Stimulated activated CD8-positive, alpha-beta memory T cell treated with anti-CD3 and anti-CD28 coated beads, Interleukin-4, amount 100 ng/mL, for 1 hour (primary cell): ENCODE measurements at places on chromosomes 1 and 21.

GRCh38 chr1:24999426-24999825, 69.3 kb upstream of the RUNX3 start:
- no peak for DNase-seq

GRCh38 chr1:236161230-236161629, 18.9 kb downstream of the GPR137B start:
- no peak for DNase-seq

- no peak for DNase-seq
Measured at GRCh38 chr1:4395676-4396075, 258.7 kb upstream of the AJAP1 start.

GRCh38 chr1:94719926-94720793, 100.0 kb upstream of the SLC44A3 start:
- DNase-seq: no peak

GRCh38 chr1:233790662-233791371, 113.7 kb upstream of the SLC35F3 start:
- DNase-seq: no peak

GRCh38 chr1:20491866-20492265, 5.9 kb upstream of the CAMK2N1 start:
- no peak for DNase-seq

DNA sequence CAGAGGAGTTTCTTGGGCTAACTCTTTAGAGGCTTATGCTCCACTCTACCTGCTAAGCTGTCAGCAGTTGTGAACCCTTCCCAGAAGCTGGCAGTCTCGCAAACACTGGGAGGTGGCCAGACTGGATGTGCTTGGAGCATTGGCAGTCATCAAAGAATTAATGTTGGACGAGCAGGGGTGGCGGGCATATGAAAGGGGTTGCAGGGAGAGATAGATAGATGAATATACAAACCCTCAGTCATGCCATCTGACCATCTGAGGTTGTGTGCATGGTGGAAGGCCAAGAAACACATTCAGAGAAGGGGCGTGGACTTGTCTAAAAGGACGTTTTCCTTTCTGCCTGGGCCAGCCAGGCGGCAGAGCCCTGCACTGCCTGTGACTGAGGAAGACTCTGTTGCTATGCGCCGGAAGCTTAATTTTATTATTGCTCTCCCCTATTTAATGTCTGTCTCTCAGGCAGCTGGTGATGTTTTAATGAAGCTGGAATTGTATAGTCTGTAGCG, 164.4 kb downstream of the PBX1 start:
- no peak for DNase-seq

DNA sequence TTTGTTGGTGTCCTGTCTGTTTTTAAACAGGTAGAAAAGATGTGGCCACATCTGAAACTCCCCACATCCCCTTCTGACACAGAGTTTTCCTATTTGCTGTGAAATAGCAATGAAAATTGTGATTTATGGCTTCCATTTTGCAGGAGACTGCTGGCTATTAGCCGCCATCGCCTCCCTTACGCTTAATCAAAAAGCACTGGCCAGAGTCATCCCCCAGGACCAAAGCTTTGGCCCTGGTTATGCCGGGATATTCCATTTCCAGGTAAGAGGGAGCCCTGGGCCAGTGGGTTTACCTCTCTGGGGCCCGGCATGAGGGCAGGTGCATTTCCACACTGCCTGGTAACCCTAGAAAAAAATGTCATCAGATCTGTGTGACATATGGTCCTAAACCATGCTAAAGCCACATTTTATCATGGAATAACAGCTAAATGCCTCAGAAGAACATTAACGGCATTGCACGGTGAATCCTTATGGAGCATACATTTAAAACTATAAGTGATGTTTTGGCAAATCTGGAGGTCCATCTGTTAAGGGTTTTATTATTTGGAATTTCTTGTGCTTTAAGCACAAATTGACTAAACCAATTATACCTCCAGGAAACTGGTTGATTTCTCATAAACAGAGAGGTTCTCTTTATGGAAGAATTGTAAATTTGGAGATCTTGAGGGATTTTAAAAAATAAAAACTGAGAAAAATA, 12.3 kb downstream of the CAPN9 start:
- DNase-seq: no peak

GRCh38 chr21:25457411-25457810, 149.9 kb downstream of the MRPL39 start:
- no peak for DNase-seq

DNA sequence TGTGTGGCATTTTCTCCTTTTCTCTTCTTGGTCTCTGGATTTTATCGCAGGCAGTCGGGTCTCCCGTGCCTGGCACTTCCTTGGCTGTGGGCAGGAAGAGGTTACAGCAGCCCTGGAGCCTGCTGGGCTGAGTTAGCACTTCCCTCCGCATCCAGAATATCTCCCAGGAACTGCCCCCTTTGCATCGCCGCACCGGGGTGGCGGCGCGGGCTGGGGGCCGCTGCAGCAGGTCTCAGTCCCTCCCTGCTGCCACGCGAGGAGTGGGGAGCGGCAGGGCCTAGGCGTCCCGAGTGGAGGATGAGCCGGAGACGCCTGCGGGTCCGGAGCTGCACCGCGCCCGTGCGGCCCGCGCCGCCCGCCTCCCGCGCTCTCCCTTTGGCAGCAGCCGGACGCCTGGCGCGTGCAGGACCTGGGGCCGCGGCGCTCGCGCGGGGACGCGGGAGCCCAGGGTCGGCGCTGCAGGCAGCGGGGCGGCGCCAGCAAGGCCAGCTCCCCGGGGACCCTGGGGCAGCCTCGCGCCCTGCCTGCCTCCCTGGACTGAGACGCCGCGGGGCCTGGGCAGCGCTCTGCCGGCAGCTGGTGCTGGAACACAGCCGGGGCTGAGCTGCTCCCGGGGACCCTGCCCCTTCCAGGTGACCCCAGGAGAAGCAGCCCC, 192.8 kb downstream of the PRDM2 start:
- DNase-seq: no peak

DNA sequence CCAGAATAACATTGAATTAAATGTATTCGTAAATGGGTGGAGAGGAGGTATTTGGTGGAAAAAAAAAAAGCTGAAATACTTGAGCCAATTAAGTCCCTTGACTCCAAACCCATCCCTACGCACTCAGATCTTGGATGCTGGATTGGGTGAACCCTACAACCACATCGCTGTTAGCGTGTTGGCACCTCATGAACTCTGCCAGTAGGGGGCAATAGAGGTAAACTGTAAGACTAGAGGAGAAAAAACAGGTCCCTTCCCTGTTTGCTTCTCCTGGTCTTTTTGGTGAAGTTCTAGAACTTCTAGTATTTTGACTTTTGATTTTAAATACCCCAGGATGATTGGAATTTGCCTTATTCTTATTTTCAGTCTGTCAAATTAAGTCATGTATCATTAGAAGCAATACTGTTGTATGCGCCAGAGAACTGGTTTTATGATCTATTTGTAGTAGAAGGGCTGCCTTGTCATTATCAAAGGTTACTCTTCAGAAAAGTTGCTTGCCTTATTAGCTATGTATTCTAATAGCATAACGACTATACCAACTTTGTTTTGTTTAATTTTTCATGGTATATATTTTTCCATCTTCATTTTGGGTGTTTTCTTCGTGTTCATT, 1.9 kb upstream of the OR13G1 start:
- no peak for DNase-seq

DNA sequence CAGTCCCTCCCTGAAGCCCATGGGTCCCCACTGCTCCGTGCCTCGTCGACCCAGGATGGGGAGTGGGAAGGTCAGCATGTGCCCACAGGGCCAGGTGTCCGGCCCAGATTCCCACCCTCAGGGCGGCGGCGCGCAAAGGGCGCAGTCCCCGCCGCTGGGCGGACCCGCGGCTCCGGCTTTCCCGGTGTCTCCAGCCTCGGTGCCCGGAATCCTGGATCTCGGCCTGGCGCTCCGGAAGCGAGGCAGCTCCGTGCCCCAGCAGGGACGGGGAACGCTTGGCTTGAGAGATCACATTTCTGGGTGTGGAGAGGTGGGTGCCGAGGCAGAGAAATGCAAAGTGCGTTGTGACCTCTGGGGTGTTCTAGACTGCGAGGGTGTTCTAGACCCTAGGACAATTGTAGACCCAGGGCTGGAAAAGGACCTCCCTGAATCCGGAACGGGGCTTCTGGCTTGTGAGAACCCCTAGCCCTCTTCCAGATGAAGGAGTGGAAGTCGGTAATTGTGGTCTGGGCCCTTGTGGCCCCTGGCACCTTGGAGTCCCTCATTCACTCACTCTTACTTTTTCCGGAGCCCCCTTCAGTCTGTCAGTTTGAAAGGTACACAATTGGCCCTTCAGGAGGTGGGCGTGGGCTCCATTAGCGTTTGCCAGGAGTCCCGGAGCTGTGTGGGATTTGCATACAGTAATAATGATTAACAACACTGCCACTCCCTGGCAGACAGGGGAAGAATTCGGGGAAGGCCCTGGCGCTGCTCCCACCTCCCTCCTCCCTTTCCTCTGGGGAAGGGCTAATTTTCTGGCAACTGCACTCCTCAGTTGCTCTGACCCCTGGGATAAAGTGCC, 1.6 kb upstream of the KCND3 start:
- DNase-seq: no peak

DNA sequence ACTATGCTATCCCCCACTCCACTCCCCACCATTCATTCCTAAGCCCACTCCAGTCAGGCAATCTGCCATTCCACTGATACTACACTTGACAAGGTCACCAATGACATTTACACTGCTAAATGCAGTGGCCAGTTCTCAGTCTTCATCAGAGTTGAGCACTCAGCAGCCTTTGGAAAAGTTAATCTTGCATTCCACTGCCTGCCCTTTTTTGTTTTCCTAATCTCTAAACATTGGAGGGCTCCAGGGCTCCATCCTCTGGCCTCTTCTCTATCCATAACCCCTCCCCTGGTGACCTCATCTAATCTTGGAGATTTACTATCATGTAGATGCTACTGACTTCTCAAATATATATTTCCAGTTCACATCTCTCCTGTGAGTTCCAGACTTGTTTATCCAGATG, 70.9 kb upstream of the S1PR1 start:
- no peak for DNase-seq

DNA sequence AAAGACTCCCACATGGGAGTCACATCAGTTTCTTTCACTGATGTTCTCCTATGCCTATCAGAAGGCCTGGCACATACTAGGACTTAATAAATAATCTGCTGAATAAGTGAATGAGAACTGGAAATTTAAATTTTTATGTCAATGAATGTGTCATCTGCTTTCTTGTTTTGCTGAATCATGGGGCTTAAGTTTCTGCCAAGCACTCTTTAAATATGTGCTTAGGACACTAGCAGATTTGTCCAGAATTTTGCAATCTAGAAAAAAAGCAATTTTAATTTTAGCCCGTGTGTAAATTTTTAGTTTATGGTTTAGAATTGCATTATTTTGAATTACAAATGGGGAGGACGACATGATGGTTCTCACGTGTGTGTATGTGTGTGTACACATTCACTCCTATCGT, 803.1 kb downstream of the USP25 start:
- DNase-seq: no peak

- no peak for DNase-seq
Measured at GRCh38 chr1:2627746-2628145, 5.1 kb downstream of the MMEL1 start.

DNA sequence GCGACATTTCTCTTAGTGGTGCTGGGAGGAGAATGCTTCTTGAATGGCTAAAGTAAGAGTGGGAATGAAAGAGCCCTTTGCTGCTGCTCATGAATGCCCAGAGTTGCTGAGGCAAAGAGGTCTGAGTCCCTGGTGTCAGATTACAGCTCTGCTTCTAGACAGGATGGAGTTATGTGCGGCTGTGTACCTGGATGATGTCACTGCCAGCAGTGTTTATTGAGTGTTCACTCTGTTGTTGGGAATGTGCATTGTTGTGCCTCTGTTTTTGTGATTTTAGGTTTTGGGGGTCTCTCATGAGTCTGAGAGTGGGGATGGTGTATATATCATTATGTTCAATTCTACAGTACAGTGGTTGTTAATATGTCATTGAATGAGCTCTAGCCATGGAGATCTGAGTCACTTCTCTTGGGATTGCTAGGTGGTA, 2.7 kb downstream of the CDC14A start:
- DNase-seq: no peak

DNA sequence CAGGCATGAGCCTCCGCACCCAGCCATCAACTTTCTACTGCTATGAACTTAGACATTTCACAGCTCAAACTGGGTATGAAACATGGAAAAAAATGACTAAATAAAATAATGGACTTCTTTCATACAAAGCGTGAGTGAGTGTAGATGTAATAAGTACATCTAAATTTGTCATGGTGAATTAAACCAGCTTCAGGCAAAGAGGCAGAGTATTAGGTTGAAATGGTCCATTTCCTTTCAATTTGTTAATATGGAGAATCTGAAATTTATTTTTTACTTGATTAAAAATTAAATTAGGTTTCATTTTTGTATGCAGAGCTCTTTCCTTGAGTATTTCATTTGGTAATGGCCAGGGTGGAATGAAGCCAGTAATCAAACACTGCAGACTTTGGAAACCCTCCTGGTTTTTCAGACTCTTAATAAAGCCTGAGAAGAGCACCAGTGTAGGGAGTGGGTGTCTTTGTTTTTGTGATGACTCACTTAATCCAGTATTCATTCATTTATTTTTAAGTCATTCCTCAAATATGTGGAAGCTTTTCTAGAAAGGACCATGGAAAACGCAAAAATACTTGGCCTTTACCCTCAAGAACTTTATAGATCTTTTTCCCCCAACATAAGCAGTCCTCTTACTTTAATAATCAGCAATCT, 49.2 kb downstream of the ALG14 start:
- no peak for DNase-seq

DNA sequence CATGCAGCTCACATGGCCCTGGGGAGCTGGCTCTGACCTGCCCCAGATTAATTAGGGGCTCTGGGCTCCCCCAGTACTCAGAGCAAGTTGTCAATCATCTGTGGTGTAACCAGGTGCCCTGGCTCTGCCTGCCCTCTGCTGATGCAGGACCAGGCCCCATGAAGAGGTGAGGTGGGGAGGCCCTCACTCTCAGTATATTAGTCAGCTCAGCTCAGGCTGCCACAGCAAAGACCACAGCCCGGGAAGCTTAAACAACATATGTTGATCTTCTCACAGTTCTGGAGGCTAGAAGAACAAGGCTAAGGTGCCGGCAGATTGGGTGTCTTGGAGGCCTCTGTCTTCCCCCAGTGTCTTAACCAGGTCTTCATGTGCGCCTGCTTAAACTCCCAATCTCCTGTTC, 66.5 kb downstream of the FCRL5 start:
- DNase-seq: no peak
